ENCODE measurements at places on chromosomes 6 and 20.
A peak's percentile ranks its signal among the peaks of the same experiment; 100 is the strongest.

DNA sequence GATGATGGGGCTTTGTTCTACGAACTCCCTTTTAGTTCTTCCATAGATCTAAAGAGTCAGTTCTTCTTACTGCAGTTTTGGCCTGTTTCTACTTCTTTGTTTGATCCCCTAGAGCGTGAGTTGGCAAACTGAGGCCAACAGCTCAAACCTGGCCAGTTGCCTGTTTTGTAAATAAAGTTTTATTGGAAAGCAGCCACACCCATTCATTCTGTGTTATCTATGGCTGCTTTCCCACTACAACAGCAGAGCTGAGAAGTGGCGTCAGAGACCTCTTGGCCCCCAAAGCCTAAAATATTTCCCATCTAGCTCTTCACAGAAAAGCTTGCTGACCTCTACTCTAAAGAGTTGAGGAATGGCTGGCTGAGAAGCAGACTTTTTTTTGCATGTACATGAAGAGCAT lies 52.2 kb downstream of the EYA2 start:
- no peak for DNase-seq

GRCh38 chr20:34004227-34004626 lies 10.5 kb downstream of the RALY start:
- DNase-seq, result no peak

DNA sequence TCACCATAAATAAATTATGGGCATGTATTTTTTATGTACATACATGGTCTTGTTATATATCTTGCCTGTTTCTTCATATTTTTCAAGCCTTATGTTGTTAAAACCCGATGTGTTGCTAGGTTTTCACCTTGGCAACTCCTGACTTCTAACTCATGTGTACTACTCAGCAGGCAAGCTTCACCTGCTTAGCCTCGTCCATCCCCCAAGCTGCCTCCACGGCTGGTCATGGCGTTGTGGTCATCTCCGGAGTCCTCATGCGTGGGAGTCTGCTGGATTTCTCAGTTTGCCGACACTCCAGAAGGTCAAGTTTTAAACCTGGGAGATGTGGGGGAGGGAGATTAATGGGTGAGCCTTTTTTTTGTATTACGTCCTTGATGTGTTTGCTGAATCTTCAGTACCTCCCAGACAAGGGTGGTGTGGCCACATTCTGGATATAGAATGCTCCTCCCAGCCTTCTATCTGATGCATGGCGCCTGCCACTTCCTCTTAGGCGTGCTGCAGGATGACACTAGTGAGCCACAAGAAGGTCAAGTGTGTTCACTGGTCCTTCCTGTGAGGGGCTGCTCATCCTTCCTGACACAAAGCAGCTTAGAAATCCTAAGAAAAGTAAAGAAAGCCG lies 26.6 kb upstream of the EDN3 start:
- DNase-seq, result no peak

GRCh38 chr6:13702809-13703302 lies 8.8 kb downstream of the RANBP9 start:
- no peak for DNase-seq

GRCh38 chr6:35203680-35204079 lies 10.1 kb upstream of the SCUBE3 start:
- DNase-seq, result no peak

- DNase-seq, result no peak
Measured at GRCh38 chr20:30811885-30812671, 445.4 kb upstream of the DEFB115 start.

DNA sequence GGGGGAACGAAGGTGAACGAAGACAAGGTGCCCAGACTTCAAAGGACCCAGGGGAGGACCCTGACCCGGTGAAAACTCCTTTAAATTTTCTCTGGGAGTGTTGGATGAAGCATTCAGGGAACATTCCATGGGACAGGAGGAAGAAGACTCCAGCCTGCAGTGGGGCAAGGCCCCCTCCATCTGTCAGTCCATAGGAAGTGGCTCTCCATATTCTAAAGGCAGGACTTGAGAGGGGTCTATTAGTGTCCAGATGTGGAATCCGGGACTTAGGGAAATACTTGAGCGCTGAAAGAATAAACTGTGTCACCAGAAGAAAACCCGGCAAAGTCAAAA lies 3.2 kb upstream of the BPIFA2 start:
- DNase-seq, result no peak

GRCh38 chr6:42702200-42702599 lies 20.2 kb downstream of the PRPH2 start:
- no peak for DNase-seq

GRCh38 chr6:24431045-24431451 lies 28.3 kb downstream of the MRS2 start:
- peak; percentile 82 for DNase-seq

GRCh38 chr6:120083186-120083585 lies 733.6 kb upstream of the MAN1A1 start:
- no peak for DNase-seq

DNA sequence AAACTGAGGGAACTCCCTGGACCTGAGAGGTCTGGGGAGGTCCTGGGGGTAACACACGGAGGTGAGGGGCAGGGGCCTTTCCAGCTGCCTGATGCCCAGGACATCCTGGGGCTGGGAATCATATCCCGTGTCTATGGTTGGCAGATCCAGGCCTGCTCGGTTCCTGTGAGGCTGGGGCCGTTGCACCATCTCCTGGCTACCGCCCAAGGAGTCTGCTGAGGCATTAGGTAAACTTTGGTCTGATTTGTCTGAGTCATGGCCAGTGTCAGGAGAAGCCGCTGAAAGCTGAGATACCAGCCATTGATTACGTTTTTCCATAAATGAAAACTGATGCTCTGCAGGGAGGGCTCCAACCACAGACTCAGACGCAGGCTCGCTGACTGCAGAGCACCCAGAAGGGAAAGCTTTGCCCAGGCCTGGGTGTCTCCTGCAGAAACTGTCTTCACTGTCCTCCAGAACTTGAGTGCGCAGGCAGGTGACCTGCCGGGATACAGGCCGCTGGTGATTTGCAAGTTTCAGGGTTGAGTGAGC lies 14.2 kb downstream of the TRAF3IP2 start:
- no peak for DNase-seq

- DNase-seq, result no peak
Measured at GRCh38 chr6:4908062-4908461, 95.8 kb downstream of the RPP40 start.

DNA sequence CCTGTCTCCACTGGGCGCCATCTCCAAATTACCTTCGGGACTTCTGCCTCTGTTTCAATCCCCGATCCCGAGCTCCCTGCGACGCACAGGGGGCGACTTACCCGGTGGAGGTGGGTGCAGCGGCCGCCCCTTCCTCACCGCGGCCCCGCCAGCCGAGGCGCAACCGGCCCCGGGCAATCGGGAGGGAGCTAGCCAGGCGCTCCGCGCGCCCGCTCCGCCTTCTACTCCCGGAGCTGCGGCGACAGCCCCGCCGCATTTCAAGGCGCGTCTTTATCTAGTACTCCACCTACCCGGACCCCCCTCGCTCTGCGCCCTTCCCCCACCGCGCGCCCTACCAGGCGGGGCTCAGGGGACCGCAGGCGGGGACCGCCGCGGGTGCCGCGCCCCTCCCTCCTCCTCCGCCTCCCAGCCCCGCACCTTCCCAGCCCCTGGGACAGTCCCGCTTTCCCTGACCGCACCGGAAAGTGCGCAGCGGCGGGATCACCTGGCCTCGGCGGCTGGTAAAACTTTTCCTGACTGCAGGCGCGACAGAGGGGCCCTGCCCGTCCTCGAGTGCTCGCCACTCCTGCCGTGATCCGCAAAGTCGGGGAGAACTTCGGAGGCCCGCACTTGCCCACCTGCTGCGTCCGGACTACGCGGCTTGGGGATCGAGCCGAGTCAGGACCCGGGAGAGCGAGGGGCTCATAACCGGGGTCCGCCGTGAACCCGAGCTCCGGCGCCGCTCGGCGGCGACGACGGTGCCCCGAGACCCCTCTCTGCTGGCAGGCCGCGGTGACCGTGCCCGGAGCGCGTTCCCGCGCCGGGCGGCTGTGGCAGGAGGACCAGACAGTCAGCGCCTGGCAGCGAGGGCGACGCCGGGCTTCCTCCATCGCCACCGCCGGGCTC lies 8.0 kb upstream of the NKX2-2 start:
- DNase-seq, result no peak

DNA sequence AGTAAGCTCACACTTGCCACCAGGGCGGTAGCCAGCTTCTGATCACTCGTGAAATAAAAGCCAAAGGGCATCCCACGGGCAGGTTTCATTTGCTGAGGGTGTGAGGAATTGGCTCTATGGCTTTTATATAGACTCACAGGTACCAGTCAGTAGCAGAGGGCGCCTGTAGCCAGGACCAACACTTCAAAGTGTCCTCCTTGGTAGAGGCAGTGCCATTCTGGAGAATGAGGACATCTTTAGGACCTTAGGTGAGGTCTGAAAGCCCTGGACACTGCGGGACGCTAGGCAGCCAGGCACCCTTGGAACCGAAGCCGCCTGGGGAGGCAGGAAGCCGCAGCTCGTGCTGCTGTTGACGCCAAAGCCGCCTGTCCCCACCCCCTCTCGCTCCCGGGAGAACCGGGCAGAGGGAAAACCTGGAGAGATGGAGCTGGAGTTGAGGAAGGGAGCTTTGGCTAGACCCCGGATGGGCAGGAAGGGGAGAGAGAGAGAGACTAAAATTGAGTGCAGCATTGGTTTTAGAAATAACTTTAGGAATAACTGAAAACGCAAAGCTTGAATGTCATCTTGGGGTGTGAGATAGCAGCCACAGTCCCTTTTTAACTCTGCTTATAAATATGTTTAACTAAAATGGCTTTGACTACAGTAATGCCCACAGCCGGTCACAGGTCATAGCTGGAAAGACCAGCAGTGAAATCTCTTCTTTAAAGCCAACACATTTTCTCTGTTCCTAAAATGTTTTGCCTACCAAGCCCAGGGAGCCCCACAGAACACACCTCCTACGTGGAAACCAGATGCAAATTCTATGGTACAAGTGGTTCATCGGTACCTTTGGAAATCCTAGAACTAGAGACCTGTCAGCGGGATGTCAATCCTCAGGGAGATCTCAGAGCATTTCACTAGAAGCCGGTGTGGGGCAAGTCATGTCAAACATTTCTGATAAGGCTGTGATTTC lies 128.5 kb upstream of the CDYL start:
- no peak for DNase-seq

GRCh38 chr6:151414641-151415260 lies 23.4 kb upstream of the ZBTB2 start:
- no peak for DNase-seq

DNA sequence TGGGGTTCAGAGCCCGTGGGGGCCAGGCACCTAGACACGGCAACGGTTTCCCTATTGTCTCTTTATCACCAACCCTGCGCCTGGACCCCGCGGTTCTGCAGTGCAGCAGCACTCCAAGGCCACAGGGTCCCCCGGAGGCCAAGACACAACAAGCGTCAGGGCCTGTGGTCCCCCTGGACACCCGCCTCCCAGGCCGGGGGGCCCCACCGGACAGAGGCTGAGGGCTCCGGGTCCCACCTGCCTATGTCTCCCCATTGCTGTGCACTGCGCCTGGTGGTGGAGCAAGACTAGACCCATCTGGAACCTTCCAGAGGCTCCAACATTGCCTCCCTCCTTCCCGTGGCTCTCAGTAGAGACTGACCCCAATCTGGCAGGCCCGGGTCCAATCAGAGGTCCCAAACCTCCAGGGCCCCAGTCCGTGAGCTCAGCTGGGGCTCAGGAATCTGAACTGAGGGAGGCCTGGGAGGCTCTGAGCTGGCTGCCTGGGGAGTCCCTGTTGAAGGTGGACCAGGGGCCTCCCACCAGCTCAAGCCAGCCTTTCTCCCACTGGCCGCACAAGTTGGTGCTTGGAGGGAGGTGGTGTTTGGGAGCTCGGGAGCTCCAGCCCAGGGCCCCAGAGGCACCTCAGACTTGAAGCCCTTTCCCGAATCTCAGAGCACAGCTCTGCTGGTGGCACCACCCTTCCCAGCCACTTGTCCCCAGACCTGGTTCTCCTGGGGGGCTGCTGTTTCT lies 8.8 kb downstream of the GATA5 start:
- DNase-seq, result no peak

- DNase-seq, result no peak
Measured at GRCh38 chr20:31945785-31946184, 6.1 kb downstream of the PDRG1 start.

- no peak for DNase-seq
Measured at GRCh38 chr6:7439228-7439627, 49.6 kb downstream of the RIOK1 start.

DNA sequence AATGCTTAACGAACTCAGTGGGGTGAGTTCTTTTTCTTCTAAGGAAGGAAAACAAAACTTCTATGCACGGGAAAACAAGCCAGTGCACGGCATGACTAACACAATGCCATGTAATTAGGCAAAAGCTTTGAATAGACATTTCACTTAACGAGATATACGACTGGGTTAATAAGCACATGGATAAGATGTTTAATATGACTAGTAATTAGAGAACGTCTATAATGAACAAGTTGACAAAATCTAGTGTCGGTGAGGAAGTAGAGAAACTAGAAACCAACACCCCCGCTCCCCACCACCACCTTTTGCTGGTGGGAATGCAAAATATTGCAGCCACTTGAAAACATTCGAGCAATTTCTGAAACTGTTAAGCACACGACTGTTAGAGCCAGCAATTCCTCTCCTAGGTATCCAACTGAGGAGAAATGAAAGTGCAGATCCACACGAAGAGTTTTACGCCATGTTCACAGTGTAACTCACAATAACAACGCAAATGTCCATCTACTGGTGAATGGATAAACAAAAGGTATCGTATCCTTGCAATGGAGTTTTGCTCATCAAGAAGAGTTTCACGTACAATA lies 644.9 kb upstream of the AGPAT4 start:
- DNase-seq, result no peak

DNA sequence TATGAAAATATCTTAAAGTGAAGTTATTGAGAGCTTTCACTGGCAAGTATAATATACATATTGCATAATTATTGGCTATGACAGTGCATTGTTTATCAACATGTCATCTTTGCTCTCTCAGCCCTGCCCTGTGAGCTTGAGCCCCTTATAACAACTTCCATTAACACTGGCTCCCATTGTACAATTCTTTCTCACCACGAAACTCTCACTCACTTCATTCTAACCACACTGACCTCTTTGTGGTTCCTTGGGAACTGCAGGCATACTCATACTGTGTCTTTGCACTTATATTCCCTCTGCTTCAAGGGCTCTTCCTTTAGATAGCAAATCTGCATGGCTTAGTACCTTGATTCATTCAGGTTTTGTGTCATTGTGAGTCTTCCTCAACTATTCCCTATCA lies 411.8 kb downstream of the CDKAL1 start:
- no peak for DNase-seq

GRCh38 chr6:87504441-87504840 lies 31.7 kb downstream of the SLC35A1 start:
- no peak for DNase-seq

- DNase-seq, result no peak
Measured at GRCh38 chr20:44083220-44083933, 103.6 kb downstream of the JPH2 start.

DNA sequence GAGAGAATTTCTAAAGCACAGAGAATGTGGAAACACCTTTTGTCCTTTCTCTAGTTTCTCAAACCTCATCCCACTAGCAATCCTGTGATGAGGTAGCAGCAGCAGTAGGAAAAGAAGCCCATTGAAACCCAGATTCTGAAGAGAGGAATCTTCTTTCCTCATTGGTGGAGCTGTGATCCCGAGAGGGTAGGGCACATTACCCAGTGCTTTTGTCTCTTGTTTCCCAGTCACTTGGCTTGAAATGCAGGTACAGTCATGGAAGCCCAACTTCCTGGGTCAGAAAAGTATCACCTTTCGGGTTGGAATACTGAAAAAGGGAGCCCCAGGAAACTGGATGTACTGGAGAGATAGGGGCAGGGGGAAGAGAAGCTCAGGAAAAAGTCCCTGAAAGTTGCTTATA lies 417.4 kb downstream of the TBC1D32 start:
- no peak for DNase-seq
